ENCODE measurements at places on chromosomes 5 and 9.

DNA sequence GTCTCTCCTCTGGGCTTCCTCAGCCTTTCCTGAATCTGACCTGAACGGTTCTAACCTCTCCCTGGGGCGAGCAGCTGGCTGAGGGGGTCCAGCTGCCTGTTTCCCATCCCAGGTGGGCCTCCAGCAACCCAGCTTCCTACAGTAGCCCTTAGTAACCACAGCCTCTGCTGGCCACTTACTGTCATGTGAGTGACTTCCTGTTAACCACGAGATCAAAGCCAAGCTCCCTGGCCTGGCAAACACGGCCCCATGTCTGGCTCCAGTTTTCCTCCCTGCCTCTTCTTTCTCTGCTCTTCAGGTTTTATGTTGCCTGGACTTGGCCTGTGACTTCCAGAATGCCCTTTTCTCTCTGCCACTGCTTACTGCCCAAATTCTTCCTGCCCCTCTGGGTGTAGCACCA lies 47.2 kb upstream of the DAB2IP start:
- DNase-seq: no peak

GRCh38 chr5:95151694-95152093 lies 133.2 kb downstream of the MCTP1 start:
- DNase-seq: no peak

DNA sequence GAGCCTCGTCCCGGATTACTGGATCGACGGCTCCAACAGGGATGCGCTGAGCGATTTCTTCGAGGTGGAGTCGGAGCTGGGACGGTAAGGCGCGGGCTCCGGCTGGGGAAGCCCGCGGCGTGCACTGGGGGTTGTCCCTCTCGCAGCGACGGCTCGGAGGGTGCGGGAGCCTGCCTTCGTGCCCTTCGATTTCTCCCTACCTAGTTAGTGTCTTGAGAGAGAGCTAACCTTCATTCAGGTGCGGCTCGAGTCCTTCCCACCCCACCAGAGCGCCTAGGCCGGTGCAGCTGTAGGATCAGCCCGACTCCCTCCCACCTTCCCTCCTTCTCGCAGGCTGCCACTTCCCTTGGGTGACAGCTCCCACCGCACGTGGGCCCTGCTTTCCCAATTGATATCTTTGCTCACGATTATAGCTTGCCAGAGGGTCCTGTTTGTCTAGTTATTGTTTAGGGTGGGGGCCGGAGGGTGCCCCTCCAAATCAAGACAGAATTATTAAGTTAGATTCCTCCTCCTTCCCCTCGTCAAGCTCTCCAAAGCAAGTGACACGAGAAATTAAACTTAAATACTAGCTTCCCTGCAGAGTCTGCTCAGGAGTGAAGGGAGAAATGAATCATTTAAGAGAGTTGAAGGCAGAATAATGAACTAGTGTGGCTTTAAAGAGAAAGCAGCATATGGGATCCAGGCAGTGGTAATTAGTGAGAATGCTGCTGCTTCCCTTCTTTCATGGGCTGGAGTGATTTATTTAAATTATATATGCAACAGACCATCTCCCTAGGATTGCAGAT lies 569 bp downstream of the CAMK4 start:
- DNase-seq: no peak

DNA sequence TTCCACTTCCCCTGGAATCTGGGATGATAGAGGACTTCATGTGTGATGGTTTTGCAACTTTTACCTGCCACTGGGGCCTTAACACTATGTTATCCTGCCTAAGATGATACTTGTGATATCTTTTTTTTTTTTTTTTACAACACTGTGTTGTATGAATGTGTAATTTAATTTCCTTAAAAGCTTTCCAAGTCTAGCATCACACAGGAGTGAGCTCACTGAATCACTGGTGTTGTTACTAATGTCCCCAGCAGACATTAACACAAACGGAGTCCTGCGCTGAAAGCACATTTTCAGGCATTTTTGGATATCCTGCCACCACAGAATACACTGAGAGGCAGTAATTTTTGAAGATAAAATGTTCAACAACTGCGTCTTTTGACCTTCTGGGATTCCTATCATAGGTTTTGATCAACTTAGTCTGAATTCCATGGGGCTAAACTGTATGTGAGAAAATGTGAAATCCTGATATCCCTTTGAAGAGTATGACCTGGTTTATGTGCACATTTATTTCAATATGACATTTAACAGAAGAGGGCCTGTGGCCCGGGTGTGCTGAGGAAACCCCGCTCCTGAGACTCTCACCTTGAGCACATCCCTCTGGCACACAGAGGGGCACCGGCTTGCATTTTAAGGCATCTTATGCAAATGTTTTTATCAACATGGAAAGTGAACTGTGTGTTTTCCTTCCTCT lies 118.0 kb downstream of the FSTL4 start:
- no peak for DNase-seq

DNA sequence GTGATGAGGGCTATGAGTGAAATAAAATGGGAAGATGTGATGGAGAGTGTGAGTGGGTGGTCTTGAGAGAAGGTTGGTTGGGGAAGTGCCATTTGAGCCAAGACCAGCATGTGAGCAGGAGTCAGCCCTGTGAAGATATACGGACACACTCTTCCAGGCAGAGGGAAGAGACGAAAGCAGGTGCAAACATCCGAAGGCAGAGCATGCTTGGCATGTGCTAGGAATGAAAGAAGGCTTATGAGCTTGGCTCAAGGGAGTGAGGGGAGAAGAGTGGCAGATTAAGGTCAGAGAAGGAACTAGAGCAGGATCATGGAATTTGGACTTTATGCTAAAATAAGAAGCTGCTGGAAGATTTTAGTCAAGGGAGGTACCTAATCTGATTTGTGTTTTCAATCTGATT lies 23.6 kb upstream of the CCDC112 start:
- DNase-seq: no peak

DNA sequence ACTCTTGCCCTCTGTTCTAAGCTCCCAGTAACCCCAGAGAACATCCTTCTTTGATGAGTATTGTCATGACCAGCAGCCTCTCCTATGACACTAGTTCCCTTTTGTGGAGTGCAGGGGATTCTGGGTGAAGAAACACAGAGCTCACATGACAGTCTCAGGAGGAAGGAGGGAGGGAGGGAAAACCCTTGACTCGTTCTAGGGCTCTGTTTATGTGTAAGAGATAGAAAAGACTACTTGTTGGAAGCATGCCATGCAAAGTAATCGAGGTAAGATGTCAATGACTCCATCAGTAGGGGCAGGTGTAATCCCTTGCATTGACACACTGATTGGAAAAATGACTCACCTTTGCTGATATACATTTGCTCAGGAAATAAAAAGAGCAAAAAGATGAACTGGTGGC lies 190.2 kb upstream of the ELL2 start:
- DNase-seq: no peak

- DNase-seq: no peak
Observed at GRCh38 chr5:90557391-90557790, 1.2 kb upstream of the ADGRV1 start.

GRCh38 chr9:12414514-12414913 lies 278.7 kb upstream of the TYRP1 start:
- DNase-seq: no peak

GRCh38 chr5:159897786-159898393 lies 18.4 kb upstream of the ADRA1B start:
- no peak for DNase-seq

All from stimulated activated CD8-positive, alpha-beta memory T cell treated with anti-CD3 and anti-CD28 coated beads, Interleukin-4, amount 100 ng/mL, for 4 hours (primary cell).